ENCODE measurements at places on chromosomes 11 and 22.

- DNase-seq = no peak
These were observed 133.0 kb downstream of the PLEKHA7 start for GRCh38 chr11:16881074-16881709.

GRCh38 chr11:46743693-46744339, 24.8 kb downstream of the F2 start:
- no peak for DNase-seq

DNA sequence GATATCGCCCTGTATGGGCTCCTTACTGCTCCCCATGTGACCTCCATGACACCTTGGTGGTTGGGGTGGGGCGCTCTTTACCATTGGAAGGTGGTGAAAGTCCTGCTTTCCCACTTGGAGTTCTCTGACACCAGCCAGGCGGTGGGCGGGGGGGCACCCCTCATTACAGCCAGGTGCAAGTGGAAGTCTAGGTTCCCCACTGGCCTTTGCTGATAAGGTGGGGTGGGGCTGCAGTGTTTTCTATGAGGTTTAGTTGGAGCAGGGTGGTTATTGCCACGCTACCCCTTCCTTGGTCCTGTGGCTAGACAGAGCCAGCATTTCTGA, 5.5 kb upstream of the SLC37A2 start:
- no peak for DNase-seq

GRCh38 chr11:75592715-75593114, 30.7 kb downstream of the SERPINH1 start:
- no peak for DNase-seq

DNA sequence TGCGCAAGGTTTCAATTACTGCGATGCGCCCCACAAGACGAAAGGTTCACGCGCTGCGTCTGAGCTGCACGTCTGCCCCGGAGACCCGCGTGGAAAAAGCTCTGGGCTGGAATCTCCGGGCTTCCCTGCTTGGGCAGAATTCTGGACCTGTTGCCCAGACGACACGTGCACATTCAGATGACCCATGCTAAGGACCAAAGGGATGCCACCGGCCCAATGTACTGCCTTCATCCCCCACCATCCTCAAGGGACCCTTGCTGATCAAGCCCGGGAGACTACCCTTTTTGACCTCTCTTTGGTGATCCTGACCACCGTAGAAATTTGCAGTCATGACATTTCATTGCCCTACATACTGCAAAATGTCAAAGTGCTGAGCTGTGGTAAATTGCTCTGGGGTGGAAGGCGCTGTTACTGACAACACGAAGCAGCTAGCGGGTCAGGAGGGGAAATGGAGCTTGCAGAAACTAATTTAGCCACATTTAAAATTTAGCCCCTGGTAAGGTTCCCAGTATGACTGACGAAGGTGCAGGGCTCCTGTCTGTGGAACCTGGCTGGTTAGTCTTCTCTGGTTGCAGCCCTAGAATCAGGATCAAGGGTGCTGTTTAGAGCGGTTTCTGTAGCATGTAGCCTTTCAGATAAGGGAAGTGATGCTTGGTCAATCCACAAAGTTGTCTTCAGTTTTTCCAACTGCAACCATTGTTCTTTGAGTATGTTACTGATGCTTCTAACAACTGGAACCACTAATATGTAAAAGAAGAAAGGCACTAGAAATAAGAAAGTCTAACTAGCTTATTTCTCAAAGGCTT, 81.9 kb downstream of the PRR5L start:
- DNase-seq = peak; percentile 29

GRCh38 chr11:123434262-123434661, 4.2 kb downstream of the GRAMD1B start:
- DNase-seq = no peak

- no peak for DNase-seq
These were observed 9.2 kb upstream of the NDUFS8 start for GRCh38 chr11:68021167-68021787.
